IMR-90 (cell line): ENCODE measurements at places on chromosomes 5 and 9.

DNA sequence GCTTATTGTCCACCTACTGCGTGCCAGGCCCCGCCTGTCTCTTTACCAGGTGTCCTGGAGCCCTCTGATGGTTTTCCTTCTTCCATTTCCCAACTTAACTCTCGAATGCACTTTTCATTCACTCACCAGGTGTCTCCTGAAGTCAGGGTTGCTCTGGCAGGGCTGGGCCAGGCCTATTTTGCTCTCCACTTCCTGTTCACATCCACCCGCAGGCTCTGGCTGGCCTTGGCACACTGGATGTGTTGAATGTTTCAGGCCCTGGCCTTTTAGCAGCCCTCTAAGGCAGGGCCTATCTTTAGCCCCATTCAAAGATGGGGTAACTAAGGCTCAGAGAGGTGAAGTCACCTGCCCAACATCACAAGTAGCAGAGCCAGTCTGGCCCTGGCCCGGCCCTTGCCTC, 16.4 kb downstream of the LRRC8A start:
- DNase-seq: no peak

DNA sequence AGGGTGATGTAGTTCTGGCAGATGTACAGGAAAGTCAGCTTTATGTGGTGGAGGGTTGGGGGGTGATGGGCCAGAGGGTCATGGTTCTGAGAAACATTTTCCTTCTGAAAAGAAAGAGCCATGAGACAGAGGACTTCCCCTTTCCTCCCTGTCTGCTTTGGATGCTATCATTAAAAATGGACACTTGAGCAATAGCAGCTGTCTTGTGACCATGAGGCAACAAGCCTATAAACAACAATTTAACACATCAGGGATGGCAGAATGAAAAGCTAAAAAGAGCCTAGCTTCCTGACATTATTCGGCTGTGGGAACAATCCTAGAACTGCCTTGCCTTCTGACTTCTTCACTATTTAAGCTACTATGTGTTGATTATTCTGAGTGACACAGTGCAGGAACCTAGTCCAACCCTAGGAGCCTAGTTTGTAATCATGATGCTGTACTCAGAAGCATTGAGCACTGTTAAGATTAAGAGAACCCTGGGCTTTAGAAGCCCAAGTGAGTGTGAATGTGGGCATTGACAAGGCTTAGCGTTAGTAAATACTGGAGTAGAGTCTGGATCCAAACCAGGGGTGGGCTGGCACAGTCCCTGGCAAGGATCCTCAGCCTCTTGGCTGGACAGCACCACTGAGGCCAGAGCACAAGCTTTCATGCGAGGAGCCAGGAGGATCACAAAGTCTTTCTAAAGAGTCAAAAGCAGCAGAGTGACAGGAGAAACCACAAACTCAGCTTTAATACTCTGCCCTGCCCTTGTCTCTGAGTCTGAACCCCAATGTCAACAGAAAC, 178.5 kb upstream of the EGFLAM start:
- DNase-seq: no peak

- DNase-seq: peak; percentile 52
Observed at GRCh38 chr9:124220946-124221451, 36.8 kb upstream of the NEK6 start.

DNA sequence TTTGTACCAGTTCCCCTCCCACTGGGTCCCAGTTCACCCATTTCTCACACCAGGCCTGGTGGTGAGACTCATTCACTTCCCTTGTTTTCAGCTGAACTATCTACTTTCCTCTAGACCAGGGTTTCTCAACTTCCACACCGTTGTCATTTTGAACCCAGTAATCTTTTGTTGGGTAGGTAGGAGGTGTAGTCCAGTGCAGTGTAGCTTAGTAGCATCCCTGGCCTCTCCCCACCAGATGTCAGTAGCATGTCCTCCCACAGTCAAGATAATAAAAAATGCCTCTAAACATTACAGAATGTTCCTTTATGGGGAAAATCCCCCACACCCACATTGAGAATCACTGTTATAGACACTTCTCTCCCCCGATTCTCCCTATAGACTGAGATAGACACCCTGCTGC, 299.1 kb downstream of the EPB41L4A start:
- DNase-seq: no peak

GRCh38 chr5:96610747-96611146, 51.4 kb upstream of the CAST start:
- DNase-seq: no peak

DNA sequence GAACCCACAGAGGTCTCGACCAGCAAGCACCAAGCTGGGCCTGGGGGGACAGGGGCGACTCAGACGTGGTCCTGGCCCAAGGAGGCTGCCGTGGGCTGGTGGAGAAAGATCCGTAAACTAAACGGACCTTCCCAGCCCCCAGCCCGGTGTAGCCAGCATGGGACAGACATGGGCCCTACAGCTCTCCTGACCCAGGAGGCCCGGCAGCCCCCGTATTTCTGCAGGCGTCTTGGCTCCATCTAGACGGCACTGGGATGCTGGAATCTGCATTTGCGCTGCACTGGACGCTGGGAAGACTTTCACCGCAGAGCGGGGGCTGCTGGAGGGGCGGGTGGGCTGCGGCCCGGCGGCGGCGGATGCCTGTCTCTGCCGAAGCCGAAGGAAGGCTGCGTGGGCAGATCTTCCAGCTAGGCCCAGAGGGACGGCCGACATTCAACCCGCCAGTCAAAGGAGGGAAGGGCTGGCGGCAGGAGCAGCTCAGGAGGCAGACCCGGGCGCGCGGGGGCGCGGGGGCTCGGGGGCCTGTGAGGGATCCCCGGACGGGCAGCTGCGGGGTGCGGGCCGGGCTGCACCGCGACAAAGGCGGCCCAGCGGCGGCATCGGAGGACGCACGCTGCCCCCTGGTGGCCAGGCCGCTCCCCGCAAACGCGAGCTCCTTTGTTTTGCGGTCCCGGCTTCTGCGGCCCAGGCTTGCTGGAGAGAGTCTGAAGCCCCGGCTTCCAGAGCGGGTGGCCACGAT, 266.2 kb downstream of the NSG2 start:
- DNase-seq: peak; percentile 34

DNA sequence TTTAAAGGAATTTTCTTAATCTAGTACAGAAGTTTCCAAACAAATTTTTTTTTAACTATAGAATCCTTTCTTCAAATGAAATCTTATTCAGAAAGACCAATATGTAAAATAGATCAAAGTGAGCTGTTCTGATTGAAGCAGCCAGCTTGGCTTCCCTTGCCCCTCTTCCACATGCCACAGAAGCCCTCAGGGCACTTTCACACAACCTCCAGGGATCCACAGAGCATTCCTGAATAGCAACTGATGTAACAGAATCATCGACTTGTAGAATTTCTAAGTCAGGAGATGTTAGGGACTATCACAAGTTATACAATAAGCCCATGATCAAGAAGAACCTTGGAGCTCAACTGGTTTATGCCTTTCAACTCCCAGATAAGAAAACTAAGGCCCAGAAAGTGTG, 427.8 kb upstream of the C9orf72 start:
- no peak for DNase-seq

DNA sequence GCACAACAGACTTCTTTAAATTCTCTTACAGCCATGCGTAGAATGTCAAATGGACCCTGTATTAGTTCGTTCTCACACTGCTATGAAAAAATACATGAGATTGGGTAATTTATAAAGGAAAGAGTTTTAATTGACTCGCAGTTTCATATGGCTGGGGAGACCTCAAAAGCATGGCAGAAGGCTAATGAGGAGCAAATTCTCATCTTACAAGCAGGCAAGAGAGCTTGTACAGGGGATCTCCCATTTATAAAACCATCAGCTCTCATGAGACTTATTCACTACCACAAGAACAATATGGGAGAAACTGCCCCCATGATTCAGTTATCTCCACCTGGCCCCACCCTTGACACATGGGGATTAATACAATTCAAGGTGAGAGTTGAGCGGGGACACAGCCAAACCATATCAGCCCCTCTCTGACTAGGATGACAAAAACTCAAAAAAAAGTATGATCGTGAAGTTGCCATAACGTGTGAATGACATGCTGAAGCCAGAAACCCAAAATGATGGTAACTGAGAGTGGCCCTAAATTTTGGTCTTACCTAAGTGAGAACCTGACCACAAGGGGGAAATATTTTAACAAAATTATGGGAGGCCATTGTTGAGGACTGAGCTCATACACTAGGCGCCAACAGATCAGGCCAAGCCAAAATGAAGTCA, 17.5 kb upstream of the TEX10 start:
- DNase-seq: no peak

- no peak for DNase-seq
Observed at GRCh38 chr5:174376726-174377373, 331.3 kb downstream of the NSG2 start.

DNA sequence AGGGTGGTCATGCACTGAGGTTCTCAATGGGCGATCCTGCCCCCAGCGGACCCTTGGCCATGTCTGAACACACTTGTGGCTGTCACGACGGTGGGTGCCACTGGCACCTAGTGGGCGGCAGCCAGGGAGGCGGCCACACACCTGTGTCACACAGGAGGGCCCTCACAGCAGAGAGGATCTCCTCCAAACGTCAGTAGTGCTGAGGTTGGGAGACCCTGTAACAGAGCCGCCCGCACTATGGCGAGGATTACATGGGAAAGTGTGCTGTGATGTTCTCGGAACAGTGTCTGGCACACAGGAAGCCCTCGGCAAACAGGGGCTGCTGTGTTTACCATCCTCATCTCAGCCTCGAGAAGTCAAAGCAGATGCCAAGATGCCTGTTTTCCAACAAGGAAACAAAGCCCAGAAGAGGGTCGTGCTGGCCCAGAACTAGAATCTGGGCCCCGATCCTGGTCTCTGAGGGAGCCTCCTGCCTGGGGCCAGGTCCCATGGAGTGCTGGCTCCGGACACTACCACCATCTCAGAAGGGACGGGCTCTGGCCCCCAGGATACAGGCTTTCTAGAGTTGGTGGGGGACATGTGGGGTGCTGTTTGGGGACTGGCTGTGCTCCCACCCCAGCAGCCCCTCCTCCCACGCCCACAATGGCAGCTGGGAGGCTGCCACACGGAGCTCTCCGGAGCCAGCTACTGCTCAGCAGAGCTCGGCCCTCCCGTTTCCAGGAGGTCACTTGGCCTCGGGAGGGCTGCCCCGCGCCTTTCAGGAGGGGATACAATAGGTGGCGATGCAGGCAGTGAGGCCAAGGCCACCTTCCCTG, 48.2 kb downstream of the DBH start:
- no peak for DNase-seq

GRCh38 chr5:20470997-20471396, 483.0 kb upstream of the CDH18 start:
- no peak for DNase-seq

GRCh38 chr5:108735790-108736189, 11.9 kb upstream of the FER start:
- DNase-seq: peak; percentile 42

DNA sequence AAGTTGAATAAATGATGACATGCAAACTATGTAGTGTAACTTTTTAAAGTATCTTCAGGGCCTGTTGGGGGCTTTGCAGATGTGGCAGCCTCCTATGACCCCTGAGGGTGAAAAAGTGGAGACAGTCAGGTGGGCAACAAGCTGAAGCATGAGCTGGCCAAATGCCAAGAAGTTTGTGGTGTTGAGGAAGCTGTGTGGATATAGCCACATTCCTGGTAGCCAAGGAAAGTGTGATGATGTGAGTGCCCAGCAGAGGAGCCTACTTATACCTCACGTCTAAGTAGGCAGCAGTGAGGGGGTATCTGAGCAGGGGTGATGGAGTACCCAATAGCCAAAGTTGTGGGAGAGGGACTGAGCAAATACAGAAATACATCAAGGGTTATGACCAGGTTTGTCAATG, 621.2 kb upstream of the CDH6 start:
- DNase-seq: no peak

DNA sequence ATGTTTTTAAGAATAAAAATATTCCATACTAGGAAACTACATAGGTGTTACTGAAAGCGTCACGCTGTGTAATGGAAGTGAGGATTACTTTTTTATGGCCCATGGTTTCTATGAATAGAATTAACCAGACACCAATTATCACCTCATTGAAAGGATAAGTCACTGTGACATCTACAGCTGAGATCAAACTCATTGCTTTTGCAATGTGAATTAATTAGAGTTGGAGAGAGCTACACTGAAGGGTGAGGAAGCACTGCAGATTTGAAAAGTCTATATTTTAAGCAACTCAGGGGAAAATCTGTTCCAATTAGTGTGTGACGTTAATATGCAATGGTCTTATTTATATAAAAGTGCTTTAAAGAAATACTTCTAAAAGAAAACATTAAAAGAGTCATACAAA, 1300.1 kb upstream of the DMAC1 start:
- no peak for DNase-seq

- DNase-seq: no peak
Observed at GRCh38 chr5:138604176-138604785, 29.1 kb upstream of the HSPA9 start.

- DNase-seq: no peak
Observed at GRCh38 chr5:35364350-35364749, 134.1 kb upstream of the PRLR start.

DNA sequence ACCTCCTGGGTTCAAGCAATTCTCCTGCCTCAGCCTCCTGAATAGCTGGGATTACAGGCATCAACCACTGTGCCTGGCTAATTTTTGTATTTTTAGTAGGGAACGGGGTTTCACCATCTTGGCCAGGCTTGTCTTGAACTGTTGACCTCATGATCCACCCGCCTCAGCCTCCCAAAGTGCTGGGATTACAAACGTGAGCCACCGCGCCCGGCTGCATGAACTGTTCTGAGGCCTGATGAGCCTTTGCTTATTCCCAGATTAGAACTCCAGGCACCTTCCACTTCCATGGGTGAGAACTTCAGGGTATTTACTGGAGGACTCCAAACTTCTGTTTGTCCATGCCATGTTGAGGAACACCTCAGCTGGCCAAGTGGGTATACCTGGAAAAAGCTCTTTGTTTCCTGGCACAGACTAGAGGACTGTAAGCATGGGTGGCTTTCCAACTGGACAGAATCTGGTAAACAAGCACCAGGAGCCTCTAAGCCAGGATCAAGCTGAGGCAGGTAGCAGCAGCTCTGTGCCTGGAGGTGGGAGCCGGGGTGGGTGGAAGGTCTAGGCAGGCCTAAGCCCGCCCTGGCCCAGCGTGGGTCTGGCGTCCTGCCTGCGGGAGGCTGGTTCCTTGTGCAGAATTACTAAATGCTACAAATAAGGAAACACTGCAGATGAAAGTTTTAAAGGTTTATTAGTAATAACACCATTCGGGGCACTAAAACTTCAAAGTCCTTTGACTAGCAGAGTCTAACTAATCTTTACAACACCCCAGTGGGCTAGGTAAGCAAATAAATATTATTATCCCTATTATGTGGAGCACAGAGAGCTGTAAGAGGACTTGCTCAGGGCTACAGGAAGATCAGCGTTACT, 78.4 kb downstream of the SEMA5A start:
- DNase-seq: no peak
